ENCODE measurements at places on chromosomes 6 and 20.

GRCh38 chr20:52972190-52972937 is at the start of gene TSHZ2:
TSHZ2 (plus strand) TSS chr20:52972358; CDS start chr20:52973294, 936 bp downstream.
- no peak for DNase-seq

DNA sequence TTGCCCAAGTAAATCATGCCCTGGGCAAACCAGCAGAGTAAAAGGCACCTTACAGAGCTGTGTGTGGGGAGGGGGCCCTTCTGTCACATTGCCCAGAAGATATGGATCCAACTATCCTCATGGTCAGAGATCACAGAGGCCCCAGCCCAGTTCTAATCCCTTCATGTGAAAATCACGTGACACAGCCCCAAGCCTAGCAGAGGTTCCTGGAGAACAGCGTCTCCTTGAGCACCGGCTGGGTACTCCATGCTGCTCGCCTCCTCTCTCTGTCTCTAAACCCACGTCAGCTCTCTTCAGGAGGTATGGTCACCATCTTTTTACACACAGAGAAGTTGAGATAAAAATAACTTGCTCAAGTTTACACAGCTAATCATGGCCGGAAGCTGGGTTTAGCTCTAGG is 230.2 kb downstream of the ANKRD60 start:
- no peak for DNase-seq

GRCh38 chr20:33846291-33846935 is 35.3 kb downstream of the CHMP4B start:
- no peak for DNase-seq

DNA sequence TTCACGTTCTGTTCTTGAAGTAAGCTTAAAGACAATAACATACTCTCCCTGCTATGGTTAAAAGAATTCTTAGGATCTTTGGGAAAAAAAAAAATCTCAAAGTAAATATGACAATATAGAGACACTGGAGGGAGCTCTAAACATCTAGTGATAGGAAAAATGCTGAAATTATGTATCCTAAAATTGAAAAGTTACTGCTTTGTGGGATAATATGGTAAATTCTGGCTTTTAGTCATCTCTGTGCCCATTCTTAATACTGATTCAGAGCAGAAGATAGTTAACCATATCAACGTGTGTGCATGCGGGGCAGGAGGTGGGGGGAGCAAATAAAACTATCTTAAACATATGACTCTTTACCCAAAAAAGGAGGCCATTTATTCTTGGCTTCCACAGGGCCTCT is 165.4 kb downstream of the GMPR start:
- no peak for DNase-seq

DNA sequence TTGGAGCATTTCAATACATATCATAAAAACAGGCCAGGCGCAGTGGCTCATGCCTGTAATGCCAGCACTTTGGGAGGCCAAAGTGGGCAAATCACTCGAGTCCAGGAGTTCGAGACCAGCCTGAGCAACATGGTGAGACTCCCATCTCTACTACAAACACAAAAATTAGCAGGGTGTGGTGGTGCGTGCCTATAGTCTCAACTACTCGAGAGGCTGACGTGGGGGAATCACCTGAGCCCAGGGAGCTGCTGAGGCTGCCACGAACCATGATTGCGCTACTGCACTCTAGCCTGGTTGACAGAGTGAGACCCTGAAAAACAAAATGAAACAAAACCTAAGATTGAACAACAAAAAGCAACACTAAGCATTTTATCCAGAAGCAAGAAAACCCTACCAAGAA is 47.2 kb downstream of the BACH2 start:
- no peak for DNase-seq

DNA sequence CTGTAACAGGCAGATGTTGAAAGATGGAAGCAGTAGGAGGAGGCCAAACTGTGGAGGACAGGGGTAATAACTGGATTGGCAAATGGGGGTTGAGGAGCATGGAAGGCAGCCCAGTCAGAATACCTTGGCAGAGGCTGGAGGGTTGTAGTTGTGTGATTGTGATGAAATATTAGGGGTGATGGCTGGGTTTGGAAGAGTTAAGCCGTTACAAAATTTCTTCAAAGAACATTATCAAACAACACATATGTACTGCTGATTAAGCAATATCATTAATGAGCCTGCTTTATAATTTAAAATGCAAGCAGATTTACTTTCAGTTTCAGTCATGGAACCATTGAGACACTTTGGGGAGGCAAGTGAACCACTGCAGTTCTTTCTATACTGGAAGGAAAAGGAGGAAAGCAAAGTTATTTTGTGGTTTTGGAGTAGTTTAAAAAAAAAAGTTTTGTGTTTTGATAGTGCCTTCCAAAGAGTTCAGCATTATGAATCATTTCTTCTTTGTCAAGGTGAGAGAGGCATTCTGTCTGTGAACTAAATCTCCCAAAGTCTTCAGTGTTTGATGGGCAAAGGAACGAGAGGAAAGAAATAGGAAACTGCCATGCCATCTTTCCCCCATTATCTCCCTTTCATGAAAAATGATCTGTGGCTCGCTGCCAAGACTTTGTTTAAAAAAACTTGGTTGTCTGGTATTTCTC is 20.7 kb downstream of the FOXO3 start:
- no peak for DNase-seq

DNA sequence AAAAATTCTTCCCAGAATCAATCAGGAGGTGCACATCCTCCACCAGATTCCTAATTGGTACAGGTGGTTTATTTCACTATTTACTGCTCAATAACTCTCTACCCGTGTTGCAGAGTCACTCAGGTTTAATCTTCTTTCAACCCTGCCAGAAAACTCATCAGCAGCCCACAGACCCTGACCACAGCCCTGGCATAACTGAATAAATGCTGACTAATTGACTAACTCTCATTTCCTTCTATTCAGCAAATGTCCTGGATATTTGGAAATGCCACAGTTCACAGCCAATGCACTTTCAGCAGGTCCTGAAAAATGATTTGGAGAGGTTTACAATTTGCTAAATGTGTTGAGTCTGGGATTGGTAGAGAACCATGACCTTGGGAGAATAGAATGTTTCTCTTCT is 62.3 kb downstream of the TRMT6 start:
- no peak for DNase-seq

DNA sequence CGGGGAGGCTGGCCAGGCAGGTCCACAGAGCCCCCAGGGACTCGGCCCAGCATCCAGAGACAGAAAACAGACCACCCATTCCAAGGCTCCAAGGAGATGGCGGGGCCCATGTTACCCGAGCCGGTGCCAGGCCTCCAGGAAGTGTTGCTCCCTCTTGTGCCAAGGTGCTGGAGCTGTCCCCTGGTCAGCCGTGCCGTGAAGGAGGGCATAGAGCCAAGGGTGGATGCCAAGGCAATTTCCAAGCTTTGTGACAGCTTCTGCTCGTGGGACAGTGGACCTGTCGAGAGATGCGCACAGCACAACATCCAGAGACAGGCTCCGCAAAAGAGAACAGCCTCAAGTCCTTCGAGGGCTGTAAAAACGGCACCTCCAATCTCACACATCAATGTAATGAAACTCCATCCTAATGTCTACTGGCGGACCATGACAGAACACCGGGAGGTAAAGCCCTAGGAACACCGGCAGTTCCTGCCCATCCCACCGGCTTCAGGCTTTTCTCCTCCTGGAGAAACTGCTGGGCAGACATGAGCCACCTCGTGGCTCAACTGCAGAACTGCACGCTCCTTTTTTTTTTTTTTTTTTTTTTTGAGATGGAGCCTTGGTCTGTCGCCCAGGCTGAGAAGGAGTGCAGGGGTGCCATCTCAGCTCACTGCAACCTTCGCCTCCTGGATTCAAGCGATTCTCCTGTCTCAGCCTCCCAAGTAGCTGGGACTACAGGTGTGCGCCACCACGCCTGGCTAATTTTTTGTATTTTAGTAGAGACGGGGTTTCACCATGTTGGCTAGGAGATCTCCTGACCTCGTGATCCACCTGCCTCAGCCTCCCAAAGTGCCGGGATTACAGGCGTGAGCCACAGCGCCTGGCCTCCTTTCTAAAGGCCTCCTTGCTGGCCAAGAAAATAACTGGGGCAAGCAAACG is 30.9 kb upstream of the AVP start:
- DNase-seq, result no peak

DNA sequence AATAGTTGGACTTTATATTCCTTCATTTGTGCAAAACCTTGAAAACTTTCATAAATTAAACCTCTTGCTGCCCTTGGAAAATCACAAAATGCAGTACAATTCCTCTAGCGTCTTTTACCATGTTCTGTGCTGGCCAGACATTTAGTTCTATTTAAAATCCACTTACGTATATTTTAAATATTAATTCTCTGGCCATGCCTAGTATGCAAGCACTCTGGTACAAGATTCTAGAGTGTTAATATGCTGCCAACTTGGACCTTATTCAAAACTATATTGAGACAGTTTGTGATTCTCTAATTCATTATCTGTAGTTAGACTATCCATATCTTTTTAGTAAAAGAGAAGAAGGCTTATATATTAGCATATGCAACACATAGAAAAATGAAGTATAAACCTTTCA is 328.1 kb downstream of the ARHGAP18 start:
- no peak for DNase-seq

- DNase-seq, result no peak
Observed at GRCh38 chr20:10747019-10747418, 73.2 kb upstream of the JAG1 start.

- no peak for DNase-seq
Observed at GRCh38 chr20:56506103-56506502, 18.4 kb upstream of the FAM209A start.

DNA sequence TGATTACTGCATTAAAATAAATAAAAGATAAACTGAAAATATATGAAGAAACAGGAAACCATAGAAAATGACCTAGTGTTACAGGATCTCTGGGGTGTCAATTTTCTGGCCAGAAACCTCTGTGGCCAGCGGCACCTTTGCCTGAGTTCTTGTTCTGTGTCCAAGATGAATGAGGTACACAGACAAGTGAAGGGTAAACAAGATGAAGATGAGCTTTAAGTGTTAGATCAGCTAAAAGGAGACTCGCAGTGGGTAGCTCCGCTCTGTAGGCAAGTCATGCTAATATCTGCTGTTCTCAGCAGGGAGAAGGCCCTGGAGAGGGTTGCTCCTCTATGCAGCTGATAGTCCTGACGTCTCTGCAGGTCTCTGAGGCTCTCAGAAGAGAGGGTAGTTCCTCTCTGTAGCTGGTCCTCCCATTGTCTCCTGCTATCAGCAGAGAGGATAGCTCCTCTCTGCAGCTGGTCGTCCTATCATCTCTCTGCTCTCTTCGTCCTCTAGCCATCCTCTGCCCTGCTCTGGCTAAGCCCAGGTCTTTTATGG is 35.9 kb upstream of the TBC1D22B start:
- no peak for DNase-seq

DNA sequence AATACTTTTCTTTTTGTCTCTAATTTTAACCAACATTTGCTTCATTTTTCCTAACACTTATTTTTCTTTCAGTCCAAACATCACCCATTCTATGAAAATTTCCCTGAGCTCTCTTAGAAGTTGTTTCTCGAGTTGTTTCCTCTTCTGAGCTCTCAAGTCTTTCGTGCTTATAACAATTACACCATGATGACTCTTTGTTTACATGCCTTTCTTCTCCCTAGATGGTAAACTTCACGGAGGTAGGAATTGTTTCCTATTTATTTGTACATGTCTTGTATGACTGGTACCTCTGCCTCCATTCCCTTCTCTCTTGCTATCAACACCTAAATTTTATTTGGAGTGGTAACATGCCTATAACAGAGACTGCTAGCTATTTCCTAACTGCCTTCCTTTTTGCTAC is 6.4 kb downstream of the BLOC1S5 start:
- DNase-seq, result no peak

GRCh38 chr6:151285122-151285521 is 45.4 kb downstream of the AKAP12 start:
- DNase-seq, result no peak

DNA sequence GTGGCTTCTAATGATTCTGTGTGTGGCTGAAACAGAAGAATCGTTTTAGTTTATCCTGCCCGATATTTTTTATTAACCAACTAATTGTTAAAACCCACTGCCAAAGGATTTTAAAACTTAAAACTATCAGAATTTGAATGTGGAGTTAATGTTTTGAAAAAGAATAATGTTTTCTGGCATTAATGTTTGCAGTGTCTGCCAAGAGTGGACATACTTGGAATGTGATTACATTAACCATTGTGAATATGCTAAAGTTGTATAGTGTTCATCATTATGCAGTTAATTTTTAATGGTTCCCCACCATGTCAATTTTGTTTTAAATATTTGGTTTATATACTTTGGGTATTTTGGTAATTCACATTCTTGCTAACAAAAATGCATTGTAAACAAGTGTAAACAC is 24.4 kb downstream of the DCBLD1 start:
- DNase-seq, result no peak

GRCh38 chr20:34791289-34792020 is 34.0 kb downstream of the NCOA6 start:
- DNase-seq, result no peak

DNA sequence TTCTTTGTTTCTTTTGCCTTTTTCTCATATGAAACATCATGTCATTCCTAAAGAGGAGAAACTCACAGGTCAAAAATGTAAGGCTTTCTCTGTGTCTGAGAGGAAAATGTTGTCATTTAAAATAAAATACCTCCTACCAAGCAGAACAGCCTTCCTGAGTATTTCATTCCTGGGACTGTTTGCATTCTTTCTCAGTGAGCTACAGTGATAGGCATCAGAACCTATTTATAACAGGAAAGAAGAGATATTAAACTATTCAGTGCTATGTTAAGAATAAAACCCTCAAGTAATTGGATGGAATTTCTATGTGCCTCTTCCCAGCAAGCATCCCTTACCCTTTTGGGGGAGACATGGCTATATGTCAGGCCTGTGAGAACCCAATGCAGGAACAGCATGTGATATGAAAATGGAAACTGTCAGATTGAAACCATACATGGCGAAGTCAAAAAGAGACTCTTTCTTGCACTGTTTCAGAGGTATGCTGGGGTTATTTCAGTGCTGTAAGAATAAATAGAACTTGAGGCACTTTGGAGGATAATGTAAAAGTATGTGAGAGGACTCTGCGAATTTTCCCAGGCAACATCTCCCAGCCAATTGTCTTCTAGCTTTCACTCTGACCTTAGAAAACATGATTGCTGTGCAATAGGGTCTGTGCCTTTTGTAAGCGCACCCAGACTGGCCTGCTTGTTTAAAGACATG is 133.8 kb upstream of the CCN2 start:
- no peak for DNase-seq

- no peak for DNase-seq
Observed at GRCh38 chr6:163547287-163547686, 132.8 kb downstream of the QKI start.

DNA sequence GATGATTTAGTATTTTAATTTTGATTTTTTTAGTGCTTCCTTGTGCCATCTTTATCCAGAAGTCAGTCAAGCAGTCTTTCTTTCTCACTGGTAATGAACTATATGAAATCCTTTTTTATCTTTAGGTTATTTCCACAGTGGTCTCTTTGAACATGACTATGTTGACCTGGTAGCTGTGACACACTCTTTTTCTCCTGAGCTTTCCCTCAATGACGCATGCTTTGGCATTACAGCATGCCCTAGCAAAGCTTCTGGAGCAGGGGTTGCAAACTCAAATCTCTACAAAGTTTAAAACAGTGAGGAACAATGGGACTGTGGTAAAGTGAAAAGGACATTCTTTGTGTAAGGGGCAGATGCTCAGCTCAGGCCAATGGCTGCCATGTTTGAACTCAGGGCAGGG is 4.5 kb upstream of the PLAGL1 start:
- no peak for DNase-seq
